Esophagus mucosa (tissue), 1 donor: ENCODE measurements at places on chromosomes 12 and 14. TPM values are rescaled to one million over a fixed set of nuclear protein-coding genes. Genes with fewer than 3 reads are reported as not detected.
A peak's percentile ranks its signal among the peaks of the same experiment; 100 is the strongest.

DNA sequence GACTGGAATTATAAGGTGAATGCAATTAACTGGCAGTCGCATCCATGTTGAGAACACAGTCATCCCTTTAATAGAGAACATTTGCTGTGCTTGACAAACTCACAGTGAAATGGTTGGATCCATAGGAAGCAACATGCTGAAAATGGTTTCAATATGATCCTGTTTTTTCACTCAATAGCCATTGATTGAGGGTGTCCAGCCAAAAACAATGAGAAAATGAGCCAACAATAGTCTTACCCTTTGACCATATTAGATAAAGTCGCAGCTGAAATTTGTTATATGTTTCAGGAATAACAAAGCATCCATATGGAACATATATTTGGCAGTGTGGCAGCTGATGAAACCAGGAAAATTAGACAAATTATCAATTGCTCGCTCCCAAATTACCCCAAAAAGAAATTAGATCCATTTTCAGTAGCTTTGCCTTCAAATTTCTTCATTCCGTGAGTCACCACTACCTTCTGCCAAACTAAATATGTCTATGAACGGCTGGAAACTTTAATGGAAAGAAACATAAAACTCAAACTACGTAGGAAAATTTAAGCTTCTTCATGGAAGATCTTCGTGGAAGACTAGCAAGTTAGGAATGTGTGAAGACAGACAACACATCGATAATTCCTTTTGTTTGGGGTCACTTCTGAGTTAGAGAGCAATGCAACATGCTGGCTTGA, 17.4 kb downstream of the IGF1 start:
- ATAC-seq: no peak

DNA sequence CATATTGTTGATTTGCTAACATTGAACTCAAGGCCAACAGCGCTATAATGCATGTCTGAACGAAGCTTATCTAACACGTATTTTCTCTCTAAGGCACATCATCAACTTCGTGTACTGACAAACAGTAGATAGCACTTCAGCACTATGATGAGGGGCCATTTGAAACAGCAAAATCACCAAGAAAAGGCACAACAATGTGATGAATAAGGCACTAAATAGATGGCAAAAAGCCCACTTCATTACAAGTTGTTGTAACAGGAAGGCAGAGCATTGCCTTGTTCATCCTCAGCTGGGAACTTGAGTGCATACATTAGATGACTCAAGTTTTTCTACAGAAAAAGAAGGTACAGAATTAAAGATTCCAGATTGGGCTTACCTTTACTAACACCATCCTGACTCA, 75.2 kb downstream of the LIN7A start:
- no peak for ATAC-seq

GRCh38 chr12:88493636-88494035, 86.6 kb downstream of the KITLG start:
- no peak for ATAC-seq

DNA sequence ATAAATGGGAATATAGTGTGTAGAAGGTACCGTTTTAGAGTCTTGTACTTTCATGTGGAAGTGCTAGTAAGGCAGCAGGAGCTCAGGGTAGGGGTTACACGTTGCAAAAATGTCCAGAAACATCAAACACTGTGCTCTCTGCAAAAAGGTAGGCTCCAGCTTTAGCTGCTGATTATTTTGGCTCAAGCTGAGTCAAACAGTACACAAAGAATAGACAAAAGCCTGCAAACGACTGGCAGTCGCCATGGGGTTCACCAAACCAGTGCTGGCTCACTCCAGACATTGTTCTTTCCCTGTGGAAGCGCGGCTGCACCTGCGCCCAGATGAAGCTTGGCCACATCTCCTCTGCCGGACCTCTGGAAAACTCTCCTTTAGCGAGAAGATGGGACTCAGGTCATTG, 45.3 kb upstream of the NAA30 start:
- no peak for ATAC-seq

DNA sequence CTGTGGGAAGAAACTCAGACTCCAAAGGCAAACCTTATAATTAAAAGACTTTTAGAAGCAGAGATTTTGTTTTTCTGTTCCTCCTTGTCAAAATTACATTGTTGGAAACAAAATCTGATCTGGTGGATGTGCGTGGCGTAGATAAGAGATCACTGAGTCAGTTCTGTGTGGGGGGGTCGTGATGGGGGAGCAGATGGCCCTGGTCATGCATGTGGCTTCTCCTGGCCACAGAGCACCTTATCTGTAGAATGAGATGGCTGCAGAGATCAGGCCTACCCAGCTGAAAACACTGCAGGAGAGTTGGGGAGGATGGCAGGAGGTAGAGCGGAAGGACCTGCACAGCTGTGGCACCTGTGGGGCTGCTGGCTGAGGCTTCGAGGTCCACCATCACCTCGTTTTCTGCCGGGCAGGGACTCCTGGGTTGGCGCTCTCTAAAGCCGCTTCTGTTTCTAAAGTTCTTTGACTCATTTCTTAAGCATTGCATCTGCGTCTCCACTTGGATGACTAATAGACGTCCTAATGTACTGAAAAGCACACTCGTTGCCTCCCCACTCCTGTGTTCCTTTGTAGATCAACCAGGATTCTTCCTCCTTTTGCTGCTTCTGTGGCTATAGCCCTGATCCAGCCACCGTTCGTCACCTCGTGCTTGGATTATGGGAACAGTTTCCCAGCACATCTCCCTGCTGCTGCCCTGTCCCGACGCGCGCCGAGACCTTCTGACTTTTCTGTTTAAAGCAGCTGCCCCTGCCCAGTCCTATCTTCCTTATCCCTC, 93.4 kb downstream of the TSPAN9 start:
- ATAC-seq: peak; percentile 61

DNA sequence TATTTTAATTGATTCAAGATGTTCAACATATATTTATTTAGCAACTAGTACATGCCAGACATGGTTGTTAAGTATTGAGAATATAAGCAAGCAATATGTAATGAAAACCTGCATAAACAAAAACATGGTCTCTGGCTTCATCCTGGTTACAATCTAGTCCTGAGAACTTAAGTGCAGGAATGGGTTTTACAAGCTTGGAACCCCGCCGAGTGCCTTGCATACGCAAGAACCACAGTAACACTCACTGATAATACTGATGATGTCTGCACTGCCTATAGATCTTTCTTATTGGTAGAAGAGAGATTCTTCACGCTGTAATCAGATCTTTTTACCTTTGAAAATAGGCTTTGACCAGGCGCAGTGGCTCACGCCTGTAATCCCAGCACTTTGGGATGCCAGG, 22.9 kb upstream of the CALM1 start:
- ATAC-seq: no peak

GRCh38 chr12:45122768-45123380, 72.0 kb upstream of the DBX2 start:
- ATAC-seq: no peak

GRCh38 chr12:95796225-95796981, 5.8 kb upstream of the NTN4 start:
- peak; percentile 17 for ATAC-seq

DNA sequence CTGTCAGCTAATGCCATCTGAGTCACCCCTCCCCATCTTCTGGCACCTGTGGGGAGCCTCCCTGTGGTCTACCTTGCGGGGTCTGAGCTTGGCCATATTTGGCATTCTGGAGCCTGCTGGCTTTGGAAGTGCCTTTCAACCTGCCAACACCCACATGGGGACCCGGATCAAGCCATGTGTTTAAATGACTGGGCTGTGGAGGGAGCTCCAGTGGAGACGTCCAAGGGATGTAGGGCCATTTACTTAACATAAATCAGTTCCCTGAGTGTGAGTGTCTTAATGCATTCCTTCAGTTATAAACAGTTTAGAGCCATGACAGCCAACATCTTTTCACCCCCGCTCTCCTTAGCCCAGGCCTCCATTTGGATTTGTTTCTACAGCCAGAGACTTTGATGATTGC, 22.0 kb downstream of the CACNA1C start:
- ATAC-seq: no peak

- ATAC-seq: no peak
Observed at GRCh38 chr12:108560321-108560721, 652 bp downstream of the SART3 start.

DNA sequence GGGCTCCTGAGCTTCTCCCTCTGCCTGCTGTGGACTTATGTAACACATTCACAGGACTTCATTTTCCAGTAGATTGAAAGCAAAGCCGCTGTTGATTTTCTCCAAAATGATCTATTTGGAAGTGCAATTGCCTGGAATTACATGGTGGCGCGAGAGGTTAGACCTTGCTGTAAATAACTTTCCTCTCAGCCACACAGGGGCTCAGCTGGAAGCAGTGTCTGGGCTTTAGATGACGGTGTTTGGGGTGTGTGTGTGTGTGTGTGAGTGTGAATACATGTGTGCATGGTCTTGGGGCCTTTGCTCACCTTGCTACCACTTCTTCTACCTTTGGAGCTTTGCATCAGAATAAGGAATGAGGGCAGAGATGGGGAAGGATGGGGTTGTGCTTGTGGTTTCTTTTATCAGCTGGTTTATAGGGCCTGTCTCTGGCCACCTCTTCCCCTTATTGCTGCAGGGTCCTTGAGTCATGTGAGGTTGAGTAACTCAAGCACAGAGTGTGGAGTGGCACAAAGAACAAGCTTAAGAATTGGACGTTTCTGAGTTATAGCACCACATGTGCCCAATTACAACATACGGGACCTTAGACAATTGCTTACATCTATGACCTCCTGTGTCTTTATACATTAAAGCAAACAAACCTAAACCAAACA, 280.6 kb downstream of the NRXN3 start:
- no peak for ATAC-seq

DNA sequence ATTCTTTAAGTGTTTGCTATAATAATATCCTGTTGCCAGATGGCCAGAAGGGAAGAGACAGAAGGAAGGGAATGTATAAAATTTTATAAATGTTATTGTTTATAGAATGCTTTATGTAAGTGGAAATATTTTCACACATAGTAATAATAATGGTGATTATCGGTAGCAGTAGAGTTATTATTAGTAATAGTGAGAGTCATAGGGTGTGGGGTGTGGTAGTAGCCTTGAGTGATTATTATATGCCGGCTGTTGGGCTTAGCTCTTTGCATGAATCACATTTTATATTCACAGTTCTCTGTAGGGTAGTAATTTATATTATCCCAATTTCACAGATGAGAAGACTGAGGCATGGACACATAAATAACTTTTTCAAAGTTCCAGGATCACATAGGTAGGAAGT, 391.4 kb downstream of the C12orf75 start:
- ATAC-seq: no peak

GRCh38 chr12:104567832-104568486, 111.2 kb downstream of the CHST11 start:
- no peak for ATAC-seq

GRCh38 chr12:122687086-122687485, 16.1 kb downstream of the HCAR2 start:
- ATAC-seq: peak; percentile 70

DNA sequence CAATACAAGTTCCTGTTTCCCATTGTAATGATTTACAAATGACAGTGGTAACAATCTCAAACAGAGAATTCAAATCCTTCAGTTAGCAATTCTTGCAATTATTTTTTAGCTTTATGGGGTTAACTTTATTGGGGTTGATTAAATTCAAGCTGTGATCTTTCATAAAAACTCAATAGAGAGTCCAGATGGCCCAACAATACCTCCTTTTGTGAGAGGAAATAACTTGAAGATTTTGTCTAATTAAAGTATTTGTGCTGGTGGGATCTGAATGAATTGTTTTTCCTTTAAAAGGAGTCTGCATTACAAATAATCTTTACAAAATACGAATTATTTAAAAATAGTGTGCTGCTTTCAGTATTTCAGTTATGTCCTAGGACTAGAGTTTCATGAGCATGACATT, 4.4 kb upstream of the ARHGAP5 start:
- ATAC-seq: no peak

GRCh38 chr12:58204071-58204470, 262.7 kb downstream of the ATP23 start:
- no peak for ATAC-seq

DNA sequence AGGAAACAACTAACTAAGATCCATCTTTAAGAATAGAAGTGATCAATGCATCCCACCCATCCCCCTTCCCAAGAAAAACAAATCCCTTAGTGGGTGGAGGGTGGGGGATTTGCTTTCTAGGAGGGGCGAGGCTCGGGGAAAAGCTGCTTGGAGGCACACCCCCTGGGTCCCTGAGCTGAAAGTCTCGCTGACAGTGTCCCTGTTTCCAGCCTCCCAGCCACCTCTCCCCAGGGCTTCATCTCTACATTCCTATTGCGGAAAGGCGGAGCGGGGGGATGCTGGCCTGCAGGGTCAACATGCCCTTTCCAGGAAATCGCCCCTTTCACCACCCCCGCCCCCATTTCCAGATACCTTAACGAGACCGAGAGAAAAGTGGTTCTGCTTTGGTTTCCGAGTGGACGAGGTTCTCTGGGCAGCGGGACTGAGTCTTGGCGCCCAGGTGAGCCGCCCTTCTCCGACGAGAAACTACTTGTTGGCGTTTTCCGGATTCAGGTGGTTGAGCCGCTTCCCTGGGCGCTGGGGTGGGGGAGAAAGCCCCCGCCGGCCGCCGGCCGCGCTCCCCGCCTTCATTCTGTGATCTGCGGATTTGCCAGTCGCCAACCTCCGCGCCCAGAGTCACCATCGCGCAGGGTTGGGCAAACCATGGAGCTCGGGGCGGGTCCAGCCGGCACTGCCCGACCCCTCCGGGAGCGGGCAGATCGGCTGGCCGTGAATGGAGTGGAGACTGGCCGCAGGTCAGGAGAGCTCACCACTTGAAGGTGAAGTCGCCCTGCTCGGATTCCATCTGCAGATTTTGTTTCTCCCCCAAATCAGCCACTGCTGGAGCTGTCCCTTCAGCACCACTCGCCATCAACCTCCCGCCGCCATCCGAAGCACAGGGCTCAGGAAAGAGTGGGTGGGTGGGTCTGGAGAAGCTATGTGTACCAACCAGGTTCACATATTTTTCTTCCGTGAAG, 505 bp downstream of the KCNC2 start:
- ATAC-seq: peak; percentile 18

DNA sequence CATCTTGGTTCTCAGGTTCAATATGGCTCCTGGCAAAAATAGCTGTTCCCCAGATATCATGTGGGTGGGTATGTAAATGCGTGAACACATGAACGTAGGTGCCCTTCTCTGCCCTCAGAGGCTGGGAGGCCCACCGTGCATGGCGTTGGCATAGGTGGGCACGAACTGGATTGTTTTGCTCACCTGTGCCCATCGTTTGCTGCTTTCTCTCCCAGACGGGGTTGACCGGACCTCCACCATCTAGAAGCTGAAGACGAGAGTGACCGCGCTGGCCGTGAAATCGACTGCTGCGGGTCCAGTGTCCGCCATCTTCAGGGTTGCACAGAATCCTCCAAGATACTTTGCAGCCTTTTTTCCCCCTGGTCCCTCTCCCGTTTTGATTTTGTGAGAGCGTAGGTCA, 113.9 kb downstream of the GCH1 start:
- ATAC-seq: no peak

Gene GALNT6
- 13.4 TPM for total RNA-seq

Gene RERG
- 1.9 TPM for total RNA-seq

Gene OR6S1
- not detected for total RNA-seq

Gene OTOGL
- 0.04 TPM for total RNA-seq

Gene KRT83
- total RNA-seq: not detected

Gene DPPA3
- not detected for total RNA-seq

Gene TIMM9
- 33.8 TPM for total RNA-seq

Gene SH2B3
- 1.8 TPM for total RNA-seq

Gene TSPAN8
- total RNA-seq: 0.60 TPM

Gene RDH16
- total RNA-seq: 2.4 TPM

Gene PRH2
- not detected for total RNA-seq

Gene ARMH4
- 0.72 TPM for total RNA-seq

Gene FLRT2
- 2.1 TPM for total RNA-seq
